ENCODE measurements at places on chromosomes 1 and 21.

- no peak for DNase-seq
These were observed 8.8 kb downstream of the SON start for GRCh38 chr21:33551664-33552063.

DNA sequence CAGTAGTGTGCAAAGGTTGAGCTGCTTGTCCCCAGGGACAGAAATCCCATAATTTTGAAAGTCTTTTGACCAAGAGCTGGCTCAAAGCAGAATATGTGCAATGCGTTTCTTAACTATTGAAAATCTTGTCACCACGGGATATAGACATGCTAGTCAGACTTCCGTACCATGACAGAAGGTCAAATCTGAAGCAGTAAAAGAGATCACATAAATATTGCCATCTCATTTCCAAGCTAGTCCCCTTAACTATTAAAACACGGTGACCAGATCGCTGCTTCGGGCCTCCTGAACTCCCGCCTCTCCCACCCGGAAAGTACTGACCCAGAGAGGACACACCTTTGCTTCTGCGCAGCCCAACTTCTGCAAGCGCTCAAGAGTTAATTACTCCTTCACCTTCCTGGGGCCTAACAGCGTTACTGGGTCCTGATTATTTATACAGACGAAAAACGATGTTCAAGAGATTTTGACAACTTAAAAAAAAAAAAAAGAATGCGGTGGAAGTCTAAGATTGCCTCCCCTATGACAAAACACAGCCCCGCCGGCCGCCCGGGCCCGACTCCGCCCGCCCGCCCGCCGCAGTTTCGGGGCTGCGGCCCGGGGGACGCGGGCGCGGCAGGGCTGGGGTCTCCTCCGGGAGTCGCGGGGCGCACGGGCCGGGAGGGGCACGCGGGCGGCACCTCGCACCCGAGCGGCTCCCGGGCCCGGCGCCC, 692 bp downstream of the SORT1 start:
- peak; percentile 1 for DNase-seq

DNA sequence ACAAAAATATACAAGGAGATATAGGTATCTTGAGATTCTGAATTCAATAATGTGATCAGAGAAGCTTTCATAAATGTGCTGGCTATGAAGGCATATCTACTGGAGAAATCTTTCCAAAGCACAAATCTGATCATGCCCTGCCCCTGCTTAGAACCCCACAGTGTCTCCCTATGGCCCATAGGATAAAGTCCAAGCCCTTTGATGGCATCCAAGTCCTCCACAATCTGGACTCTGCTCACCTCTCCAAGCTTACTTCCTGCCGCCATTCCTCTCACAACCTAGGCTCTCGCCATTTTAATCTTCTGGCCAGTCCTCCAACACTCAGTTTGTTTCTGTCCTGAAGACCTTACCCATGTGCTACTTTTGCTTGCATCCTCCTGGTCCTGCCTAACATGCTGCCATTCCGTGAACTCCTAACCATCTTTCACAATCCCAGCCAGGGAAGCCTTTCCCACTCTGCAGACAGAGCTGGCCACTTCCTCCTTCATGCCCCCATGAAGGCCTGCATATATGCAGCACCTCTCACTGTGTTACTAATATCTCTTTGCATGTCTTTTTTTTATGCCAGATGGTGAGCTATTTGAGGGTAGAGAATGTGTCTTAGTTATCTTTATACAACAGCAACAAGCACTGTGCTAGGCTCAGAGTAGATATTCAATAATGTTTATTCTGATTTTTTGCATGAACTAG, 5.6 kb upstream of the ATP1A1 start:
- DNase-seq = no peak

- DNase-seq = no peak
These were observed 74.0 kb upstream of the HSPA13 start for GRCh38 chr21:14456911-14457310.

GRCh38 chr1:158071138-158071537, 77.7 kb downstream of the KIRREL1 start:
- no peak for DNase-seq

- DNase-seq = no peak
These were observed 108.3 kb downstream of the HIVEP3 start for GRCh38 chr1:41810446-41810845.

DNA sequence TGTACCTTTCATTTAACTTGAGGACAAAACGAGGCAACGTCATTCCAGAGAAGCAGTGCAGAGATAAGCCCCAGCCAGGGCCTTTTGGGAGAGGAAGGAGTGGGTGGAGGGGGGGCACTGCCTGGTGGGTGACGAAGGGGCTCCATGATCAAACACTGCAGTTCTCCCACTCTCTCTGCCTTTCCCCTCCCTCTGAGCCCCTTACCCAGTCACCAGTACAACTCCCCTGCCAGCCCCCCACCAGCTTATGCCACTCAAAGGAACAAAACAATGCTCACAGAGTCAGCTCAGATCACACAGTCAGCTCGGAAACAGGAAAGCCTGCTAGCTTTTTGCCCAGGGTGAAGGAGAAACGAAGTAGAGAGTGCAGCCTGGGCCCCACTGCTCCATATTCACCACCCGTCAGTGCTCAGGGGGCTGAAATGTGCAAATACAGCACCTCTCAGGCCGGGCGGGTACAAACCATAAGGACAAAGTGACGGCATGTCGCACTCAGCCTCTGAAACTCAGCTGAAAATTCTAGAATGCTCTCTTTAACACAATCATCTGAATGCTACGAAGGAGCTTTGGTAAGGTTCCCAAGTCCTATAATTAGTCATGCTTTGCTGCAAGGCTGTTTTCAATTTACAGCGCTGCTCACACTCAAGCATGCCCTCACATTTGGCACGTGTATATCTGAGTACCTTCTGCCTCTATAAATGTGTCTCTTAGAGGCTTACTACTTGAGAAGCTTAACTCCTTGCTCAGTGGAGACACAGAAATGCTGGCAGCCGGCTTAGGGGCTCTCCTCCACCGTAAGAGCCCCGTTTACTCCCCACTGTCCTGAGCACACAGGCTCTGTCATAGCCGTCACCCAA, 65.8 kb upstream of the RAB4A start:
- no peak for DNase-seq

DNA sequence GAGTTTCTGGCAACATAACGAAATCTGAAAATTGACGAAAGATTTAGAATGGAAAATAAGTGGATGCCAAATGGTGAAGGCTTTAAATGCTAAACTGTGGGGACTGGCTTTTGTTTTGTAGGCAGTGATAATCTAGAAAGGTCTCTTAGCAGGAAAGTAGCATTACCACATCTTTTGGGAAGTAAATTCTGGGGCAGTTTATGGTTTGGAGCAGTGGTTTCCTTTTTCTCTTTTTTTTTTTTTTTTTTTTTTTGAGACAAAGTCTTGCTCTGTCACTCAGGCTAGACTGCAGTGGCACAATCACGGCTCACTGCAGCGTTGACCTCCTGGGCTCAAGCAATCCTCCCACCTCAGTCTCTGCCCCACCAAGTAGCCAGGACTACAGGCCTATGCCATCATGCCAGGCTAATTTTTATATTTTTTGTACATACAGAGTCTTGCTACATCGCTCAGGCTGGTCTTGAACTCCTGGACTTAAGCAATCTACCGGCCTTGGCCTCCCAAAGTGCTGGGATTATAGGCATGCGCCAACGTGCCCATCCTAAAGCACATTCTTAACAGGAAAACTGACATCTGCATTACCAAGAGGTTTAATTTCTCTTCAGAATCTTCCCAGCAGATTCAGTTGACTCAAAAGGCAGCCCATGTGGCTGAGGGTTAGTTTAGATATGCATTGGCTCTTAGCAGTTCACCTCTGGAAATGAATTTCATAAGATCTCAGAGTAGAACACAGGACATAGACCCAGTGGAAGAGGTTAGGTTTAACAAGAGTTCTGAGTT, 32.9 kb downstream of the C21orf91 start:
- no peak for DNase-seq

- DNase-seq = no peak
These were observed 198.8 kb downstream of the COL24A1 start for GRCh38 chr1:85957760-85958159.

- no peak for DNase-seq
These were observed 294.1 kb downstream of the SIPA1L2 start for GRCh38 chr1:232335741-232336293.

GRCh38 chr1:37850352-37850955, 8.9 kb downstream of the MTF1 start:
- DNase-seq = no peak

DNA sequence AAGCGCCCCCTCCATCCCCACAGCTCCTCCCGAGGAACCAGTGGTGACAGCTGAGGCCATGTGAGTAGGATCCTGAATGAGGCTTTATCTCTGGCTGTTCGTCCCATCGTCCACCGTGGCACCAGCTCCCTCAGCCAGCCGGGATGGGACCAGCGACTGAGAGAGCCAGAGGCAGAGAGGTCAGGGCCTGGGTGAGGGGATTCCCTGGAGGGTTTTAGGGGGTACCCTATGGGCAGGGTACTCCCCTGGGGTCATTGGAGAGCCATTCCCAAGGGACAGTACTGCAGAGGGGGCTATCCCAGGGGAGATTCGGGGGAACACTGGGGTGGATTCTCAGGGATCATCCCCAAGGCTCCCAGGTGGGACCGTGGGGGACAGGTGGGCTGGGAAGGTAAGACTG, 2.4 kb downstream of the TMEM125 start:
- DNase-seq = no peak

GRCh38 chr1:209618756-209619420, 33.3 kb downstream of the LAMB3 start:
- DNase-seq = no peak

- peak; percentile 26 for DNase-seq
These were observed 13.8 kb upstream of the BOLA1 start for GRCh38 chr1:149885339-149886120.

- DNase-seq = peak; percentile 95
These were observed at the start of the genes CPTP and INTS11 for GRCh38 chr1:1324524-1325287. Gene CPTP (plus strand): TSS chr1:1324802. CDS start chr1:1326911, 2,109 bp downstream. Gene INTS11 (minus strand): TSS chr1:1324660. CDS start chr1:1324608, 52 bp downstream.

- DNase-seq = no peak
These were observed 66.3 kb downstream of the ARHGEF10L start for GRCh38 chr1:17605582-17606344.

- DNase-seq = no peak
These were observed 6.3 kb upstream of the ZNF683 start for GRCh38 chr1:26378879-26379251.

GRCh38 chr1:184940226-184940625, 34.1 kb downstream of the NIBAN1 start:
- DNase-seq = no peak

- DNase-seq = no peak
These were observed 70.0 kb upstream of the ZNF644 start for GRCh38 chr1:91091812-91092211.

DNA sequence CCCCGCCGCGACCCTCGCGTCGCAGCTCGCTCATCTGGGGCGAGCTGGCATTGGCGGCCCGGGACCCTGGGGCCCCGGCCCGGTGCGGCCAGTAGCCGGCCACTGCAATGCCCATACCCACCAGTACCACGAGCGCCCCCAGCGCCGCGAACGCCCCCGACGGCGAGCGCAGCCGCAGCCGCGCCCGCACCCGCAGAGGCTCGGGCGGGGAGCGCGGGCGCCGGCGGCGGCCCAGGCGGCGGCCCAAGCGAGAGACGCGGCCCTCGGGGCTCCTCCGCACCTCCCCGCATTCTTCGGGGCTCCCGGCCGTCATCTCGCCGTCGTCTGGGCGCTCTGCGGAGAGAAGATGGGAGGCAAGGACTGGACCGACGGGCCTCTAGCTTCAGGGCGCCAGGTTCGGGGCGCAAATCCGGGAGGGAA, 2.2 kb downstream of the TMEM200B start:
- no peak for DNase-seq

DNA sequence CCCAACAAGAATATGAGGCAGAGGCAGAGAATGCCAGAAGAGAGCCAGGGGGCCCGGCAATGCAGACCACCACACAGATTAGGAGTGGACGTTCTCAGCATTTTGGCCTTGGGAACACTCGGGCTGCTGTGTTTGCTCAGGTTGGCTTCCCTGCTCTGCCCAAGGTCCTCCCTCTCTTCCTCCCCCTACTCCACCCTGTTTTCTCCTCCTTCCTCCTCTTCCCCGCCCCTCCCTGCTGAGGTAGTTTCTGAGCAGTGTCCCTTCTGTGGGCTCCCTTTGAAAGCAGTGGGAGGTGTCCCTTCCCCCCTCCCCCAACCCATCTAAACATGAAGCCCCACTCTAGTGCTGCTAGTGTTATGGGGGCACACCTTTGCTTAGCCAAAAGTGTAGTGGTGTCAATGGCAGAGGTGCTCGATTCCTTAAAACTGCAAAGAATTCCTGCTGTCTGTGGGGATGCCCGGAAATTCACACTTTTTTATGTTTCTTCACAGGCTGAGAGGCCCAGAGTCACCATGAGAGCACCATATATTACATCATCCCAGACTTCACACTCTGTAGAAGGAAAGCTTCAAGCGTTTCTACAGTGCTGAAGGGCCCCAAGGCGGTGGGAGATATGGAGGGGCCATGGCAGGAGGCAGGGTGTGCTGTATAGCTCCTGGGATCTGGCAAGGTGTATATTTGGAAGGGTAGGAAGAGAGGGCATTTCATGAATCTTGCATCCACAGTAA, at the start of gene HHIPL2:
HHIPL2 (minus strand) TSS at position 161 of the 728 bp plus-strand sequence; CDS start at position 101, 60 bp downstream.
- no peak for DNase-seq

GRCh38 chr1:42660907-42661500, 2.8 kb downstream of the PPIH start:
- DNase-seq = no peak

- DNase-seq = no peak
These were observed 24.7 kb downstream of the SCCPDH start for GRCh38 chr1:246748867-246749266.

- no peak for DNase-seq
These were observed 88.7 kb upstream of the IRF2BP2 start for GRCh38 chr1:234698686-234699085.

DNA sequence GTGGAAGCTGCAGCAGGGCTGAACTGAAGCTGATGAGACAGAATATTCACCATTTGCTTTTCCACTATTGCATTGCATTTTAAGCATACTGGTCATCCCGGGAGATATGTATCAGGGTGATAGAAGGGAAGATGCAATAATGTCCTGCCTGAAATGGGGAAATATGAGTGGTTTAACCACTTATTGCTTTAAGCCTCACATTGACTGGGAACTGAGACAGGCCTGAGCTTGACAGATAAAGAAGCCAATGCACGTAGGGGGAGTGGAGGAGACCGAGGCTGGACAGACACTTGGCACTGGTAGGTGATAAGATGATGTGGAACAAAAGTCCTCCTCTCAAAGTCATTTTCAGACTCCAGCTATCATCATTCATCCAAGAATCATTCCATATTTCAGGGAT, 911.7 kb upstream of the NCAM2 start:
- DNase-seq = no peak

GRCh38 chr1:246161626-246162025, 345.5 kb downstream of the SMYD3 start:
- DNase-seq = no peak
